ENCODE measurements at places on chromosomes 5 and 9.

DNA sequence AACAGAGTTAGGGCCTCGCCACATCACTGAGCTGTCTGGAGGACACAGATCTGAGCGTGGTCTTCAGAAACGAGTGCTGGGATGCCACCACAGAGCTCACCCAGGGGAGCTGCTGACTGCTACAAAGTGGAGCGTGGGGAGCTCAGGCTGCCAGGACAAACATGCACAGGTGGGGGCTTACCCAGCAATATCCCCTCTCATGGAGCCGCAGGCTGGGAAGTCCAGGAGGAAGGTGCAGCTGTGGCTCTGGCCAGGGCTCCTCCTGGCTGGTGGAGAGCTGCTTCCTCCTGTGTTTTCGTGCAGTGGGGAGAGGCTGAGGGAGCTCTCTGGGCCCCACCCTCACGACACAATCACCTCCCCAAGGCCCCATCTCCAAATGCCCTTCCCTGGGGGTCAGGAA, 368.6 kb upstream of the IRX4 start:
- no peak for DNase-seq

DNA sequence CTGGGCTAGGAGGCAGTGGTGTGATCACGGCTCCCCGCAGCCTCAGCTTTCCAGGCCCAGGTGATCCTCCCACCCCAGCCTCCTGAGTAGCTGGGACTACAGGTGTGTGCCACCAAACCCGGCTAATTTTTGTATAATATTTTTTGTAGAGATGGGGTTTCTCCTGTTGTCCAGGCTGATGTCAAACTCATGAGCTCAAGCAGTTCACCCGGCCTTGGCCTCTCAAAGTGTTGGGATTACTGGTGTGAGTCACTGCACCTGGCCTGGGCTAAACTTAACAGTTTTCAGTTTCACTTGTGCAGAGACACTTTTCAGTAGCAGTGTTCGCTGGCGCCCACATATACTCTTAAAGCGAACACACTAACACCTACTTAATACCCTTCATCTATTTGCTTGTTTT, 205.6 kb upstream of the ZNF608 start:
- DNase-seq, result no peak

- no peak for DNase-seq
These were observed 53.8 kb upstream of the CLINT1 start for GRCh38 chr5:157912621-157913325.

DNA sequence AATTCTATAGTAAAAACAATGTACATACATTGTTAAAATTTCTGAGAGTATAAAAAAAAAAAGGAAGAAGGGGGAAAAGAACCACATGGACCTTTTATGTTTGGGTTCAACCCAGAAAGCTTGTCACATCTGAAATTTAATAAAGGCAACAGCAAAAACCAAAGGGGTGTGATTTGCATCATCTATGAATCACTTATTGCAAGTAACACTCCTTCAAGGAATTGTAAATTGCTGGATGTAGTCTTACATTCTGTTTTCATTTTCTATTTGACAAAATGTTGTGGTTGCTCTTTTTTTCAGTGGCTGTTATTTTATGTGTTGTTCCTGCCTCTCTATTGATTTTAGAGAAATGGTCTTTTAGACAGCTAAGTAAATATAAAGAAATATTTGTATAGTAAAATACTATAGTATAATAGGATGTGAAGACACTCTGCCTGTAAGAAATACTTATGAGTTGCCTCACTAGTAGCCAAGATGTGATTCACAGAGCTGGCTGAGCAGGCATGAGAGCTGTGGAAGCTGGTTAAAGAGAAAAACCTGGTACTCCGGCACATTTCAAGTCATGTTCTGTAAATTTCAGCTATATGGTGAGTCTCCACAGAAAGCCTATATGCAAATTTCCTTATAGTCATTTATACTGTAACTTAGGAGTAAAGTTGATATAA, 131.1 kb upstream of the CNTLN start:
- no peak for DNase-seq

DNA sequence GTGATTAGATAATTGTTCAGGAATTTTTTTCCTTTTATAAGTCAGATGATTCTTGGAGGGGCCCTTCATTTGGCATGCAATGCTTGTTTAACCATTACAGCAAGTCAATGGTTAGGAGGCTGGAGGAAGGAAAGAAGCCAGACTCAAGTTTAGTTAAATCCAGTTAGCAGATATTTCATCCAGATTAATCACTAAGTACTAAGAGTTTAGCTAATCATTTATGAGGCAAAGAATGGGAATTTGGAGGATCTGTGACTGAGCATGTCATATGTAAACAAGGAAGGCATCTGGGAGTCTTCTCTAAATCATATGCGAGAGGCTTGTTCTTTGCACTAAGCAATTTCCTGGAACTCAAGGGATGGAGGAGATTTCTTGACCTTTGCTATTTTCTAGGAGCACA, 145.3 kb upstream of the SGCD start:
- DNase-seq, result no peak

GRCh38 chr5:138541511-138542179, 1.4 kb downstream of the ETF1 start:
- no peak for DNase-seq

DNA sequence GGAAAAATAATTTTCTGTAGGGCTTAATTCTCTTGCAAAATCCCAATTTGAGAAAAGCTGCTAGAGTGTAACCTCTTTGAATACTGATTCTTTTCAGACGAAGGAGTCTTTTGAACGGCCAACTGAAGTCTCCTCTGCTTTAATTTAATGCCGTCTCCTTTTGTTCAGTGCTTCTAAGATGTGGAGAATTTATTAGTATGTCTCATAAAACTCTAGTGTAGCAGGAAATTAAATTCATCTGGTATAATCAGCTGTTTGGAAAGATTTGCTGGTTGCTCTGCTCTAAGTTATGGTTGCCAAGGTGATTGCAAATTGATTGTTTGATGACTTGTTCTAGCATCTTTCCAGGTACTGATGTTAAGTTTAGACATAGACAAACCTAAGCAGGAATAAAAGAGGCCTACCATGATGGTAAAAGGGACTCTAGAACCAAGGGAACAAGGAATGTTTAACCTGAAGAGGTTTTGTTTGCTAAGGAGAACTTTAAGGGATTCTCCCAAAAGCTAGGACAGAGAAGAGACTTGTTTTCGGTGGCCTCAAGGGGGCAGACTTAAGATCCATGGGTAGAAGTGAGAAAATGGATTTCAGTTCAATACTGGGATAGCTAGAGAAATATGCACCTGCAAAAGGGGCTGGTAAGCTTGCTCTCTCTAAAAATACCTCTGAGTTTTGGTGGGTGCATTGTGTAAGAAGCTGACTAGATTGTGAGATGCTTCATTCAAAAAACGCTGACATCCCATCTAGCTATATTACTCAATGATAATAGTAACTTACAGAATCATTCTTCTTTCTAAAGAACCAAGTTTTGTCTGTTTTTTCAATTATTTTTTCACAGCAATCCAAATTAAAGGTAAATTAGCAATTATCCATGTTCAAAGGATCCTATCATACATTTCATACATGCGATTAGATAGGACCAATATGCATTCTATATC, 5.7 kb upstream of the ADRB2 start:
- no peak for DNase-seq

DNA sequence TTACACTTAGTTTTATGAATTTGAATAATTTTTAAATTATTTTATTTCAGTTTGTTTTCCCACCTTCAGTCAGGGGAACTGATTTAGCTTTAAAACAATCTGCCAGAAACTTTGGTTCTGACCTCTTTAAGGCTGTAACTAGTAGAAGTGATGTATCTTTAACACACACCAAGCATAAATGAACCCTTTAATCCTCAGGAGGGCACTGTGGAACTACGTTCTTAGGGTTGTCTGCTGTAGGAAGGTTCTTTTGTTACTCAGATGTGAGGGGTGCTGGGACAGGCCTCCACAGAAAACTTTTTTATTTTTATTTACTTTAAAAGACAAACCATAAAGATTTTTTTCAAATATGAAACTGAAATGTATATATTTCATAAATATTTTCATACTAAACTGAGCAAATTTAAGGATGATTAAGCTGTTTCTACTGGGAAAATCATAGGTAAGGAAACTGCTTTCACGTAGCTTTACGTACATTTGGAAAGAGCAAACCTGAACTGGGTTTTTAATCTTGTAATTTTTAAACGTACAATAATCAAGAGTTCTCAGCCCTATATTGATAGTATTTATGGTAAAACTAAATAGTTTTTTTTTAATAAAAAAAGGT, 5.3 kb downstream of the KLF4 start:
- DNase-seq, result no peak

DNA sequence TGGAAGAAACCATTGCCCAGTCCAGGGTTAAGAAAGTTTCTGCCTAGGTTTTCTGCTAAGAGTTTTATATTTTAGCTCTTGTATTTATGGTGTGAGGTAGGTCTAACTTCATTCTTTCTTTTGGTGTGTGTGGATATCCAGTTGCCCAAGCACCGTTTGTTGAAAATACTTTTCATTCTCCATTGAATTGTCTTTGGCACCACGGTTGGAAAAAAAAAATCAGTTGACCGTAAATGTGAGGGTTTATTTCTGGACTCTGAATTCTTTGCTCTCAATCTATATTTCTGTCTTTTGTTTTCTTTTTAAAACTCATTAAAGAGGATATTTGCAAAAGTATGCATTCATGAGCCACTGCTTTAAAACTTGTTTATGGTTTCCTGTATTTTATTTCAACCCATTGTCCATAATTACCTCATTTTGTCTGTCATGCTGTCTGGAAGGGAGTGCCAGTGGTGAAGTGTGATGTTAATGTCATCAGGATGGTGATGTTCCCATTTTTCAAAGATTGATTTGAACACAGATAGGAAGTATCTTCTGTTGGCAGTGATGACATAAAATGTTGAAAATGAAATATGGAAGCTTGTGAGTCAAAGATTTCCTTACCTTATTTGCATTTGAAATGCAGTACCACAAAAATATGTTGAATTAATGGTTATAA, 33.9 kb downstream of the HABP4 start:
- no peak for DNase-seq

Data from naive thymus-derived CD8-positive, alpha-beta T cell (primary cell).